ENCODE measurements at places on chromosomes 12 and 14.

DNA sequence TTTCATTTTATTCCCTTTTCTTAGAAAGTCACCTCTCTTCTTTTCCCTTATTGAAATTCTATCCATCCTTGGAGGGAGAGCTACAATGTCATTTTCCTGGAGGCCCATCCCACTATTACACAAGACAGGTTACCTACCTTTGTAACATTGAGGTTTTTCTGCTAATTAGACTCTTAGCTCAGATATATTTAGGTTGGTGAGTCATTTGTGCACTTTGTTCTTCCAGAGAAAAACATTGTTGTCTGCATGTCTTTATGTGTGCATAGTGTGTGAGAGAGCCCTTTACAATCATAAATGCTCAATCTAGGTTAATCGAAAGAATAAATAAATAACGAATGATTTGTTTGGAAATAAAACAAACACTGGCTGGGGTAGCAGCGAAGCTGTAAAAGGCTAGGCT, 191.8 kb downstream of the DACT1 start:
- DNase-seq = no peak

DNA sequence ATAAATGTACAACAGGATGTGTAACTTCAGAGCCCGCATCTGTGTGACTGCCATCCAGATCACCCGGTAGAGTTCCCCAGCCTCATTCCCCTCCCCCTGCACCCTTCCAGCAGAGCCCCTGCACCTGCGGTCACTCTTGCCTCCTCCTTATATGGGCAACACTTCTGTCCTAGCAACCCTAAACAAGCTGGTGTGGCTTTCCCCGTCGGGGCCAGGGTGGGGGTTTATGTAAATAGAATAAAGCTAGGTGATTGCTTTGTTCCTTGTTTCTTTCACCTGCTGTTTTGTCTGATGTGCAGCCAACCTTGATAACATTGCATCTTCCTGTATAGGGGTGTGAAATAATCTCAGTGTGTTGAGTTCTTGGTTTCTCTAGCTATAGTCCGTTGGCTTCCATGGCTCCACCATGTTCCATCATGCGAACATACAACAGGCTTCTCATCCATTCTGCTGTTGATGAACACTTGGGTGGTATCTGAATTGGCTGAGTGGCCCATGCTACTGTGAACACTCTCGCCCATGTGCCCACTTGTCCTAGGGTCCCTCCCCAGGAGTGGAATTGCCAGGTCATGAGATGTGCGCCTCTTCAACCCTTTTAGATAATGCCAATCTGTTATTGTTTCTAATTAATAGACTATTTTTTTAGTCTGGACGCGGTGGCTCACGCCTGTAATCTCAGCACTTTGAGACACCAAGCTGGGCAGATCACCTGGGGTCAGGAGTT, 102.2 kb downstream of the KIF26A start:
- DNase-seq = no peak

- no peak for DNase-seq
These were observed 31.3 kb downstream of the SOCS2 start for GRCh38 chr12:93603762-93604161.

- DNase-seq = no peak
These were observed 139.2 kb downstream of the SLC2A13 start for GRCh38 chr12:39966721-39967120.

GRCh38 chr12:56683-57346, 9.8 kb upstream of the IQSEC3 start:
- DNase-seq = no peak

DNA sequence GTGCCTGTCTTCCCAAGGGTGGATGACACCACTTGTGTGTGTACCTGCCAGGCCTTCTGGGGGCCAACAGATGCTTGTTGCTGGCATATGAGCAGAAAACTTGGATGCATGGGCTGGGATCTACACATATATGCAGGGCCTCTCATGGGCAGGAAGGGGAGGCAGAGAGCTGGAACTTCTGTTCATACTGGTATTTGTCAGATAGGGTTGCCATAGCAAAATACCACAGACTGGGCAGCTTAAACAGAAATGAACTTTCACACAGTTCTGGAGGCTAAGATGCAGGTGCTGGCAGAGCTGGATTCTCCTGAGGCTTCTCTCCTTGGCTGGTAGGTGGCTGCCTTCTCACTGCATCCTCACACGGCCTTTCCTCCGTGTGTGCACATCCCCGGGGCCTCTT, 121.8 kb downstream of the SUDS3 start:
- no peak for DNase-seq

- DNase-seq = peak; percentile 29
These were observed 392.1 kb upstream of the DDHD1 start for GRCh38 chr14:53545217-53545616.

- no peak for DNase-seq
These were observed 64.8 kb downstream of the HECTD4 start for GRCh38 chr12:112317481-112317880.

DNA sequence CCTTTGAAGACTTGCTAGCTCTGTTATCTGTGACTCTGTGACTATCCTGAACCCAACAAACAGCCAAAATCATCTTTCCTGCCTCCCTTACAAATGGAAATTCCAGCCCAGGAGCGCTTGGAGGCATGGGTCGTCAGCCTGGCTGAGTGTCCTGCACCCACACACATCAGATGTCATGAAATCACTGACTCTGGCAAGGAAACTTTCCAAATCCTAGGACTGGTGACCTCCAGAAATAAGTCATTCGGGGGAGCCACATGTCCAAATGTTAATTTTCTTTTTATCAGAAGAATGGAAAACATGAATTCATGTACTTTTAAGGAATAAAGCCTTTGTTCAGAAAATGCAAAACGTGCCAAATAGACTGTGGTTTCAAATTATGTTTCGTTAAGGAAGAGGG, 96.3 kb upstream of the EVL start:
- DNase-seq = no peak

DNA sequence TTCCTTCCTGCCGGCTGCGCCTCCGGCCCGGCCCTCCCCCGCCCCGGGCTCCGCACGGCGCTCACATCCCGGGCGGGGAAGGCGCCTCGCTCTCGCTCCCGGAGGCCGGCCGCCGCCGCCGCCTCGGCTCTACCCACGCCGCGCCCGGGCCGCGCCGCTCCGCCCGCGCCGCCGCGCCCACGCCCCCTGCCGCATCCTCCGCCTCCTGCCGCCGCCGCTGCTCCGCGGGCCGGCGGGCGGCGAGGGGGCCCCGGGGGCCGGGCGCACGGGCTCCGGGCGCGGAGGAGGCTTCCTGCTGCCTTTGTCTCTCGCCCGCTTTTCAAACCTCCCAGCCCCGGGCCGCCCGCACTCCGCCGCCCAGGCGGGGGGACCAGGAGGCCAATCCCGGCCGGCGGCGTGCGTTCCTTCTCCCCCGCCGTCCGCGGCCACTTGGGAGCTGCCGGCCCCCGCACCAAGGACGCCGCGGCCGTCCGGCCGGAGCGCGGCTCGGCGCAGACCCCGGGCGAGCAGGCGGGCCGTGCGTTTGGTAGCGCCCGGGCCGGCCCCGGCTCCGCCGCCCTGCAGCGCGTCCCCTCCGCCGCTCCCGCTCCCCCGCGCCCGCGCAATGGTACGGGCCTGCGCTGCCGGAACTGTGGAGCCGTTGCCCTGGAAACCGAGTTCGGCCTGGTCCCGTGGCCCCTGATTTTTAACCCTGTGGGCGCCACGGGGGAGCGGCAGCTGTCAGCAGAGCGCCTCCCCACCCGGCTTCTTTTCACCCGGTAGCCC, at the start of gene FBXL14:
FBXL14 (minus strand) TSS at position 321 of the 765 bp plus-strand sequence. CDS start 515 bp downstream, outside the sequence.
- DNase-seq = peak; percentile 86

DNA sequence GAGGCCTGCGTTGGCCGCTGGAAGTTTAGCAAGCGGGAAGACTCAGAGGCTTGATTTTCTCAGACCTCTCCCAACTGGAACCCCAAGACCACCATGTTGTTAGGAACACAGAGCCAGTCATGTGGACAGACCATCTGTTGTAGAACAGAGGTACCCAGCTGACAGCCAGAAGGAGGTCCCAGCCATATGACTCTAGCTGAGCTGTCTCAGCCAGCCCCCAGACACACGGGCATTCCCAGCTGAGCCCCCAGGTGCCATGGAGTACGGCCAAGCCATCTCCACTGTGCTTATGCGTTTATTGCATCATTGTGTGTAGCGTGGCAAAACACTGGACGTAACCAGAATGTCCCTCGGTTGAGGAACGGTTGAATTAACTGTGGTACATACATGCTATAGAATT, 421.9 kb downstream of the TMEM132D start:
- no peak for DNase-seq

GRCh38 chr12:123801573-123802178, 39.6 kb downstream of the DNAH10 start:
- DNase-seq = peak; percentile 50

GRCh38 chr14:78297858-78298257, 127.7 kb downstream of the NRXN3 start:
- DNase-seq = no peak

GRCh38 chr12:21169878-21170472, 39.0 kb downstream of the SLCO1B1 start:
- DNase-seq = peak; percentile 18

DNA sequence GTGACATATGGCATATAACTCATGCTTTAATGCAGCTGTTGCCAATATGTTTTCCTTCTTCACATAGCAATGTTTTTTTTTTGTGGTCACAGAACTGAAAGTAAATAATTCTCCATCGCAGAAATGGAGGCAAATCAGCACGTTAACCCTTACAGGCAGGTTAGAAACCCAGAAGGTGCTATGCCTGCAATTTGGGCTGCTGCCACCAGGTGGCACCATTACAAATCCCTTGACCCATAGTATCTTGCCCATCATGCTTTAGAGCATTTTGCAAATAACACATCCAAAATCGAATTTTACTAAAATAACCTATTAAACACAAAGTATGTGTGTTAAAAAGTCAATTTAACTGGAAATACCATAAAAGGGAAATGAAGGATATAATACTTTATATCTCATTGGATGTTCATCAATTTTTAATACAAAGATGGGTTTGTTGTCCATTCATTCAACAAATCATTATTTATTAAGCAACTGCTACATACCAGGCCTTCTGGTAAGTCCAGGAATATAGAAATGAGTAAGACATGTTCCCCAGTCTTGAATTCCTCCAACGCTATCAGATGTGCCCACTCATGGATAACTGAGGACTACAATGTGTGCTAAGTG, 340.1 kb downstream of the GLT1D1 start:
- peak; percentile 42 for DNase-seq

DNA sequence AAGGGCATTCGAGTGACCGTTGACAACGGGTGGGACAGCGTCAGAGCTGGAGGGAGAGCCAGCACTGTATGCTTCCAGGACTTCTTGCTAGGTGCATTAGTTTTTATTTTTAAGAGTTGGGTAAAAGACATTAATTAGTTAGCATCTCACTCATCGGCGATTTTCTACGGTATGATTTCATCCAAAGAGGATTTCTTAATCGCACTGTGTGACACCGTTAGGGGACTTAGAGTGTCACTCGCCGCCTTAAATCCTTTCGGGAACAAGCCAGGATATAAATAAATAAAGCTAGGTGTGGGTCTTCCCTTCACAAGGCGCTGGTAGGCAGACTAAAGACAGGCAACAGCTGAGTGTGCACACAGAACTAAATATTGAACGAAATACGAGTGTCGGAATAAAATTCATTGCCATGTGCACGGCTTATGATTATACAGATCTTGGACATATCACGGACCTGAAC, 869 bp upstream of the NOVA1 start:
- no peak for DNase-seq

DNA sequence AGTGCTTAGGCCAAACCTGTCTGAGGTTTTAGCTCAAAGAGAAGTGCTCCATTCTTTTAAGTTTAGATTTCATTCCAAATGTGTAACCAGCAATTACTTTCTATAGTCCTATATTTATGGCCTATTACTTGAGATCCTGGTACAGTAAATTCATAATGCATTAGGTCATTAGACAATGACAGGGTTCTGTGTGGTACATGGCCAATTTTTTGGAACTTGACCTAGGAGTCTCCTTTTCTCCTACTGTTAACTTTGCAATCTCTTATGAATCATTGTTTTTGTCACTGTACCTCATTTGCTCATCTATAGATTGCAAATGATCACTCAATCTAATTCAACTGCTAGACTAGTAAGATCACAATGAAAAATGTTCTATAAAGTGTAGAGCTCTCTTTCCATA, 136.7 kb downstream of the PDE3A start:
- DNase-seq = no peak

DNA sequence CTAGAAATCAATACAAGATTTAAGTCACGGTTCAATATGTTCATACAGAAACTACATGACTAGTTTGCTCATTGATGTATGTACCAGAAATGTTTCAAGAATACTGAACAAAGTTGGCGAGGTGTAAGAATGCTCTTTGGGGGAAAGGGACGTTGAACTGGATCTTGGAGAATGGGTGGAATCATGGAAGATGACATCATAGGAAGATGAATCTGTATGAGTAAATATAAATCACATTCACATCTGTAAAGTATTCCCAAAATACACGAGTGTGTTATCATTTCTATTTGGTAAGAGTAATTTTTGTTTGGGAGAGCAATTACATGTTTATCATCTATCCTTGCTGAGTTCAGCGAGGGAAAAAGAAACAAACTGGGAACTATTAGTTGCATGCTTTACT, 162.2 kb upstream of the TMTC1 start:
- DNase-seq = no peak

DNA sequence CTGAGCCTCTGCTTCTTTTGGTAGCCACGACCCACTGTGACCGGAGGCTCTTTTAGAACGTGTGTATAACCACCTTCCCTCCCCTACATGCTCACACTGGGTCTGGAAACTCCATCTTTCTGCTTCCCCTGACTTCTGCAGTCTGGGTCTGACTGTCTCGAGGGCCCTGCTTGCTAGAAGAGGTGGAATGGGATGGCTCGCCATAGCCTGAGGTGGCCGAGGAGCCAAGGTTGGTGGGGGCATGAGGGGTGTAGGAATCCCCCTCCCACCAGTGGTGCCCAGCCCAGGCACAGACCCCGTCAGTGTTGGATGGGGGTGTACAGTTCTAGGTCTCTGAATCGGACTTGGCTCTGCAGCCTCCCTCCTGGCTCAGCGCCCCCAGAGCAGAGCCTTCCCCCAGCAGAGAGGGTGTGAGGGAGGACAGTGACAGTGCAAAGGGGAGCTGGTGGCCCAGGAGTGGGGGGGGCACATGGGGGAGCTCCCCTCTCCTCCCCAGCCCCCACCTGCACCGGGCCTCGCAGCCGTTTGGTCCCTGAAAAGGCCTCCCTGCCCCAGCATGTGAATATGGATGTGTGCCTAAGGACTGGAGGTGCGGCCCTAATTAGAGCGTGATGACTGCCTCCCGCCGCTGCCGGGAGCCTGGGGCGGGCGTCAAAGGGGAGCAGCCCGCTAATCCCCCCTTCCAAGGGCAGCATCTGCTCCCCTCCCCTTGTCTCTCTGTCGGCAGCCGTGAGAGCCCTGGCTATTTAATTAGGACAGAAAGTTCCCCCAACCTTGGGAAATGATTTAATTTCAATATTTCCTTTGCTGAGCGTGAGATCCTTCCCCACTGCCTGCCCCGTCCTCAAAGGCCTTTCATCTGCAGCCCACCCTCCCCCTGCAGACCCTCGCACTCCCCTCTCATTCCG, 196.2 kb upstream of the C14orf180 start:
- peak; percentile 23 for DNase-seq

DNA sequence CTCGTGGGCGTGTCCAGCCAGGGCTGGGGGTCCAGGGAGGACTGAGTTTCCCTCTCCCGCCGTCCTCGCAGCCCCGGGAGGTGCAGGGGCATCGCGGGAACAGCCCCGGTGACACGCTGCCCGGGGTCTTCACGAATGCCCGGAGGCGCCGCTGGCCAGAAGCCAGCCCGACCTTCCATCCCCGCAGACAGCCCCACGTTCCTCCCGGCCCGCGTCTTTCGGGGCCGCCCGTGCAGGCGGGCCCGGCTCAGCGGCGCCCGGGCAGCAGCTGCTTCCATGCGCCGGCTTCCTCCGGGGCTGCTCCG, 827 bp upstream of the TEDC1 start:
- DNase-seq = no peak
